ENCODE measurements at places on chromosomes 3 and 15.

DNA sequence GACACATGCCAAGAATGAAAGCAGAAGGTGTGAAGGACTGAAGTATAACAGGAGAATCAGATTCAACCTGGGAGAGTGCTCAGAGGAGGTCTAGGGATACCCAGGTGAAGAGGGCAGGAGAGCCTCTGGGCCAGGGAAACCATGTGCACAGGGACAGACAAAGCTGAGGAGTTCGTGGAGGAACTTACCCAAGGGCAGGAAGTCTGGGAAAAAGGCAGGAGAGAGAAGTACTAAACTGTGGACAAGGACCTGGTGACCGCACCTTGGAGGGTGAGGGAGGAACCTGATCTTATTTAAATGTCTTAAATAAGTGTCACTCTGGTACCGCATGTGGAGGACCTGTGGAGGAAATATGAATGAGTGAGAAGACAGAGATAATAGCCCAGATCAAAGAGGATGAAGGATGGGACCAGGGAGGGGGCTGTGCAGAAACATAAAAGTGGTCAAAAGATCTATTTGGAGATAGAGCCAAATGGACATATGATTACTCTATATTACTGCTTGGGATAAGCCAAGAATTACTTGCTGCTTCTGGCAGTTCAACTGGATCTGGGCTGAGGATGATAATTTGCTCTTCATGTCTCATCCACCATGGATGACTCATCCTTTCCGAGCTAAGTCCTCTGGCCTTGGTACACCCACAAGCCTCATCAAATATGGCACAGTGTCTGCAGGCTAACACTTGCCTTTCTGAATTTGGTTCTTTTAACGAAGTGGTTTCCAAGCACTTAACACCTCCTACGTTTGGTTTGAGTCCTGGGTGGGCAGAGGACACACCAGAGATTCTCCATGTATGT lies 116.9 kb upstream of the NMNAT3 start:
- DNase-seq, result no peak

DNA sequence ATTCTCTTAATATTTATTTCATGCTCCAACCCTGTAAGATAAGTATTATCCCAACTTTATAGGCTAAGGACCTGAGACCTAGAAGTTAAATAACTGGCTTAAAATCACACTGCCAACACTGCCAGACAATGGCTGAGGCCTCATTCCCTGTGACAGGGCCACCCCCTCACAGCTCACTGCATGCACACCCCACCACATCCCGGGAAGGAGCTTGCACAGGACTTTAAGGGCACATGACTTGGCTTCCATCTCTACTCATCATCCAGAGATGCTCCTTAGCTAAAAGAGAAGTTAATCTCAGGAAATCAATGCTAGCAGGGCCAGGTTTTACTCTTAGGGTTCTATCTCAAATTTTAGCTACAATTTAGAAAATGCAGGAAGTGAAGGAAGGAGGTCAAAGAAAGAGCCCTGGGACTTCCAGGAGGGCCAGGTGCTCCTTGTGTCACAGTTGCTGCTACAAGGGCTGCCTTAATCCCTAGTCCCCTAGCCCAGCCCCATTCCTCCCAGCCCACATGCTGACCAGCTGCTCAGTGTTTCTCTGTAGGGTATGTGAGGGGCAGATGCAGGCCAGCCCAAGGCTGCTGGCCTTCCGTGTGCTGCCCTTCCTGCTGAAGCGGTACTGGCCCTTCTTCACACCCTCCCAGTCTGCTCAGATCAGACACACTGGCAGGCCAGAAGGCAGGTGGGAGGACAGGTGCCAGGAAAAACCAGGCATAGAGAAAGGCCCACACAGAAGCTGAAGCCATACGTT lies 53.5 kb downstream of the WWTR1 start:
- no peak for DNase-seq

DNA sequence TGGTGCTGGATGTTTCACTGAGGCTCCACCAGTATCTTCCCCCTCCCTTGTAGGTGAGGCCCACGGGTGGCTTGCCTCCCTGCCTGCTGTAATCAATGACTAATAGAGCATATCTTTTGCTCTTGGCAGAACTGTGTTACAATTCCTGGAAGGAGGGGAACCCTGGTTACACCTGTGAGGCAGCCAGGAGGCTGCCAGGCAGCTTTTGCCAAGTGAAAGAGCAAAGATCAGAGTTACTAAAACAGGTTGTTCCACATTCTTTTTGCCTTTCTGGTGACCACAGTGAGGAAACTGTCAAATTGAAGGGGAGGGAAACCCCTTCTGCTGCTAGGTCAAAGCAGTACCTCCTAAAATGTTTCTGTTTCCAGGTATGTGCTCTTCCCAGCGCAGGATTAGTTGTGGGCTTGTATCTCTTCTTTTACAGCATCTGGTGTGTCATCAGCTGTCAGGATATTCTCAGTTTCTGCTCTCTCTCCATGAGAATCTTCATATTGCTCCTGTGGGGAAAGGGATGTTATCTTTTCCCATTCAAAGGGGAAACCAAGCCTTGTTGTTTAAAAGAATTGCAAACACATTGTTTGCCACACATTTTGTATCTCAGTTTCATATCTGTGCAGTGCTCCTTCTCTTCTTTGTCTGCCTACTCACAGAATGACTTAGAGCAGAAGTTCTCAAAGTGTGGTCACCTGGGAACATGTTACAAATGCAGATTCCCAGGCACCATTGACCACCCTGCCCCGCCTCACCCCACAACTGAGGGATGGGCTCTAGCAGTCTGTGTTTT lies 137.4 kb upstream of the UMPS start:
- no peak for DNase-seq

- DNase-seq, result no peak
These were observed 126.4 kb downstream of the IMPG2 start for GRCh38 chr3:101193957-101194356.

- DNase-seq, result no peak
These were observed 20.0 kb downstream of the EFCC1 start for GRCh38 chr3:129021140-129021551.

DNA sequence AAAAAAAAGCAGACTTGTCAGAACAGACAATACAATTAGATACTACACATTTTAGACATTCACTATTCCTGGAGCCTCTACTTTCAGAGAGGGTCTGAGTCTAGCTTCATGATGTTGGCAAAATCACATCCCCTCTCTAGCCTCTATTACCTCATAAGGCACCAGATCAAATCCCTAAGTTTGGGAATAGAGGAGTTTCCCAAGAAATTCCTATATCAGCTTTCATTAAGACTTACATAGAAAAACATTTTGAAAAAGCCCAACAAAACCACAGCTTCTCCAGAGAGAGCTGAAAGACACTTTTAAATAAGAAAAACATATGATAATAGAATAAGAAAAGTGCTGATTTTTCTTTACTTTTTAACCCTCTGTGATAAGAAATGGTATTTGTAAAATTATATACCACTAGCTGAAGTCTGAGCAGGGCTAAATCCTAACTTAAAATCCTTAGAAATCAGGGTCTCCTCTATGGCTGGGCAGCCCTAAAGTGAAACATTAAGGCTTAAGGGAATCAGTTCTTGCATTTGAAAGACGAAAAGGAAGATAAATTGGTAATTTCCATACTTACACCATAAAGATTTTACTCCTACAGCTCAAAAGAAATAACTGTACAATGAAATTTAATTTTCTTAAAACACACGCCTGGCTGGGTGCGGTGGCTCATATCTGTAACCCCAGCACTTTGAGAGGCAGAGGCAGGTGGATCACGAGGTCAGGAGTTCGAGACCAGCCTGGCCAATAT lies 4.3 kb downstream of the TBC1D2B start:
- no peak for DNase-seq

DNA sequence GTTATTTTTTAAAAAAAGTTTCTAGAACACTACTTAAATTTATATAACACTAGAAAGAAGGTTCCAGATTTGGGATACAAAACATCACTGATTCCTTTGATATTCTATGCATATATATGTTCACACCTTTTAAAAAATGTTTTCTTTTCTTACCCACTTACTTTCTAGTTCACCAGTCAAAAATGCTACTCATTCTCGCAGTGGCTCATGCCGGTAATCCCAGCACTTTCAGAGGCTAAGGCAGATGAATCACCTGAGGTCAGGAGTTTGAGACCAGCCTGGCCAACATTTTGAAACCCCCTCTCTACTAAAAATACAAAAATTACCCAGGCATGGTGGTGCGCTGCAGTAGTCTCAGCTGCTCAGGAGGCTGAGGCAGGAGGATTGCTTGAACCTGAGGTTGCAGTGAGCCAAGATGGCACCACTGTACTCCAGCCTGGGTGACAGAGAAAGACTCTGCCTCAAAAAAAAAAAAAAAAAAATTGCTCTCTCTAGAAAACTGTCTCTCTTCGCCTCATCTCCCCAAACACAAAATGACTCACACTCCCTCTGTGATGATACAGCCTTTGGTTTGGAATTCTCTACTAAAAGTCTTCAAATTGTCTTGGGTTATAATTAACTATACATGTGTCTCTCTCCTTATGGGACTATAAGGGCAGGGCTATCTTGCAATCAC lies 52.6 kb upstream of the TGFBR2 start:
- no peak for DNase-seq

GRCh38 chr3:146195030-146195429 lies 34.0 kb upstream of the PLOD2 start:
- DNase-seq, result no peak

- no peak for DNase-seq
These were observed 57.2 kb downstream of the MYO9A start for GRCh38 chr15:72060687-72061250.

DNA sequence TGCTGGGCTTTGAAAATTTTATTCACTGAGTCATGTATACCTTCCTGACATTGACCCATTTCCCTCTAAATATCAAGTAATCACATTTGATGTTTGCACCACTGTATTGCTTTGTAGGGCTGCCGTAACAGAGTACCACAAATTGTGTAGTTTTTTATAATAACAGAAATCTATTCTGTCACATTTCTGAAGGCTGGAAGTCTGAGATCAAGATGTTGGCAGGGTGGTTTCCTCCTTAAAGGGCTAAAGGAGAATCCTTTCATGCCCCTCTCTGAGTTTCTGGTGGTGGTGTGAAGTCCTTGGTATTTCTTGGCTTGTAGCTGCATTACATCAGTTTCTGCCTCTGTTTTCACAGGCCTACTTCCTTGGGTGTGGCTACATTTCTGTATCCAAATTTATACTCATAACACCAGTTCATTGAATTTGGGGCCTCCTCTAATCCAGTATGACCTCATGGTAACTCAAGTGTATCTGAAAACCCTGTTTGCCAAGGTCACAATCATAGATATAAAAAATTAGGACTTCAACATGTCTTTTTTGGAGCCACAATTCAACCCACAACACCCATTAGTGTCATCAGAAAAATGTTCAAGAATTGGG lies 29.1 kb upstream of the ST6GAL1 start:
- DNase-seq, result no peak

DNA sequence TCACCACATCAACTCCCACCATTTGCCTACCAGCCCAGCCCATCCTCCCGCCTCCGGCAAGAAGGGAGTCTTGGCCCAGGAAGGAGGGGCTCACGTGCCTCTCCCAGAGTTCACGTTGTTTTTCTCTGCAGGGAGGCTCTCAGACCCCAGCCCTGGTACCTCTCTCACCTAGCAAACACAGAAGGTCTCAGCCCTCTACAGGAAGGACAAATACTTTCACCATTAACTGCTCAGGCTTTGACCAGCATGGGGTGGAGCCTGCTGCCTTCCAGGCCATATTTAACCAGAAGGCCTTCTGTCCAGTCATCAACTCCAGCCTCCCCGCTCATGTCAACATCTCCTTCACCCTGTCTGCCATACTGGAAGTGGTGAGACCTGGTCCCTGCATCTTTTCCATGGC lies 19.0 kb upstream of the HTR3E start:
- DNase-seq, result no peak

DNA sequence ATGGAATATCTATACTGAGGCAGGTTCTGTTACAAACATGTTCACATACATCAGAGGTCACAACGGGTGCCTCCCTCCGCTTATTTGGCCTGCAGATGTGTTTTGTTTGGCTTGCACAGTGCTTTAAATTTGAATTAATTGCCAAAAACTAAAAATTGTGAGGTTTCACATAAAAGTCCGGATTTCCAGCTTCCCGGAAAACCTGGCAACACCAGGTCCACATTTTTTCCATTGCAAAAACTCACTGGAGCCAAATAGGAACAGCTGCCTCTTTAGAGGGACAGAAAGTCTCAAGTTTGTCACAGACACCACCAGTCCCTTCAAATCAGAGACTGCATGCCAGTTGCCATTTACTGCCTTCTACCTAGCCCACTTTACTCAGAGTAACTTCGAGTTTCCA lies 205.9 kb upstream of the MDFIC2 start:
- no peak for DNase-seq

DNA sequence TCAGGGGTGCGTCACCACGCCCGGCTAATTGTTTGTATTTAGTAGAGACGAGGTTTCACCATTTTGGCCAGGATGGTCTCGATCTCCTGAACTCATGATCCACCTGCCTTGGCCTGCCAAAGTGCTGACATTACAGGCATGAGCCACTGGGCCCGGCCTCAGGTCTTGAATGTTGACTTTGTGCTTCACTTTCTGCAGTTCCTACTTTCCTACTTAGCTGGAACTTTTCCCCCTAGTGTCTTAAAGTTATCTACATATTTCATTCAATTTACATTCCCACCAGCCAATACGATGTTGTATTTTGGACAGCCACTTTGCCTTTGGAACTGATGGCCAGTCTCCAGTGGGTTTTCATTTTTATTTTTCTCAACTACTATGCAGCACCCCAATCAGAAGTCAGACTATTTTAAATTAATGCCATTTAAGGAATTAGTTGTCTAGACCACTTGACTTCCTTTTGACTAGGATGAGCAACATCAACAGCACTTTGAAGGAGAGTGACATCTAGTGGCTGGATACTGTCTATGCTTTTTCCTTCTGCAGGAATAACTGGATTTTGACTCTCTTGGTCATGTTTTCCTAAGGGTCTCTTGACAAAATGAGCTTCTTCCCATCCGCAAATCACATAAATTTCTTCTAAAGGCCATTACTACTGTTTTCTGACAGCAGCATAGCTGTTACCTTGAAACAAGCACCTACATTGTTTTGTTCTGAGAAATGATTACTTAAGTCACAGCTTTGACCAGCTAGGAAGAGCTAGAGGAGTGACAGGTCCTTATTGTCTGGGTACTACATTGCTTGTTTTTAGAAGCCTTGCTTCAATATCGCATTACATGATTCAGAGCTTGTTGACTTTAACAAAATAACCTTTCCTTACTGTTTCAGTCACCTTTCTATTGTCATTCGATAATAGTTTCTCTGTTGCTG lies 140.2 kb downstream of the ITPR1 start:
- DNase-seq, result no peak

- no peak for DNase-seq
These were observed 453.2 kb upstream of the CDIN1 start for GRCh38 chr15:36126194-36126593.

DNA sequence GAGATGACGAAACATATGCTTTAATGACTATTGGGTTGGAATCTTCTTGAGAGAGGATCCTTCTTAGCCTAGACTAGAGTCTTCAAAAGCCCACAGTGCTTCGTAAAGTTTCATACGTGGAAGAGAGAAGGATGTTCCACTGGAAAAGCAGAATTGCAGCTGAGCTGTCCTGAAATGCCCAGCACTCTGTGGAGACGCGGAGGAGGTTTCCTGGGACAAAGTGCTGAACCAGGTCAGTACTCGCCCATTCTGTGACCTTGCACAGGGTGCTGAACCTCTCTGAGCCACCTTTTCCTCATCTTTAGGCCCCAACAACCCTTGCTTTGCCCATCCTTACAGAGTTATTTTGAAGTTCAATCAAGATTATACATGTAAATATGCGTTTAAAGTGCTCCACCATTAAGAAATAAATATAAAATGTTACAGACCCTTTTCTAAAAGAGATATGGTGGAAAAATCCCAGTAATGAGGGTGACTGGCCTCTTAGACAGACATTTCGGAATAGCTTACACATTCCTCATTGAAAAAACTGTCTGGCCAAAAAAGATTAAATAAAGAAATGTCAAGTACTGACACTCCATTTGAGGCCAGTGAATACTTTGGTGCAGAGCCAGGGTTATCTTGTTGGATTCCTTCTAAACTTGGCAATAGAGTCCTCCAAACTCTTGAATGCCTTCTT lies 4.2 kb upstream of the MAGEF1 start:
- no peak for DNase-seq
